GM04503 (cell line): ENCODE measurements at places on chromosomes 5 and 9.

DNA sequence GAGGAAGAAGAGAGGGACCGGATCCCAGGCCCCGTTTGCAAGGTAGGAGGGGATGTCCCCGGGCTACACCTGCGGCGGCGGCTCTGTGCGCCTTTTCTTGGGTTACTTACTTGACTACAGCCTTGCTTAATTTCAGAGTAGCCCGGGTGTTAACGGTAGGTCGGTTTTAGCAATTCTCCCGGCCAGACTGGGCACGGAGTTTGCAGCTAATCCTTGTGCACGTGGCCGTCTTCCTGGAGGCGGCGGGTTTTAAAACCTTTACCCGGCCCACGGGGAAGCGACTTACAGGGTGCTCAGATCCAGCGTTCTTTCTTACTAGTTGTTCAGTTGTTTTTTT, 313 bp downstream of the BRIX1 start:
- DNase-seq, result no peak

GRCh38 chr9:91734371-91734981, 215.6 kb downstream of the ROR2 start:
- DNase-seq, result no peak

- peak; percentile 79 for DNase-seq
Measured at GRCh38 chr5:120297616-120298015, 166.5 kb upstream of the PRR16 start.

DNA sequence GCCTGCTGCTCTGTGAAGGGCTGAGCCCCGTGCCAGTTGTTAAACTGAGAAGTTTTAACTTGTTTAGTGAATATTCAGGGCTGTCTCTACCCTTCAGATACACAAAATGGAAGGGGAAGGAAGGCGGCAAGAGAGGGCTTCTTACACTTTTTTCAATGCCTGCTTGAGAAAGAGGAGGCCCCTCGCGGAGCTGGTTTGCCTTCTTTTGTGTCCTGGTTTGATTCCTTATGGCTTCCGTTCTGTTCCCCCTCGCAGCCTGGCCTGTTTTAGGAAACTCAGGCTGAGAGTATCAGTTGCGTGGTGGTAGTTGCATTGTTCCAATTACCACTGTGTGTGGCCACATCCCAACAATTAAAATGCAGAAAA, 1.0 kb downstream of the FAM53C start:
- DNase-seq, result no peak

- DNase-seq, result no peak
Measured at GRCh38 chr5:55304584-55304983, 2.9 kb downstream of the DHX29 start.

GRCh38 chr5:147913786-147914185, 7.4 kb upstream of the C5orf46 start:
- DNase-seq, result no peak
